Stimulated activated CD8-positive, alpha-beta memory T cell treated with anti-CD3 and anti-CD28 coated beads, Interleukin-7, amount 100 ng/mL, for 1 hour (primary cell): ENCODE measurements at places on chromosomes 11 and 22.
A peak's percentile ranks its signal among the peaks of the same experiment; 100 is the strongest.

DNA sequence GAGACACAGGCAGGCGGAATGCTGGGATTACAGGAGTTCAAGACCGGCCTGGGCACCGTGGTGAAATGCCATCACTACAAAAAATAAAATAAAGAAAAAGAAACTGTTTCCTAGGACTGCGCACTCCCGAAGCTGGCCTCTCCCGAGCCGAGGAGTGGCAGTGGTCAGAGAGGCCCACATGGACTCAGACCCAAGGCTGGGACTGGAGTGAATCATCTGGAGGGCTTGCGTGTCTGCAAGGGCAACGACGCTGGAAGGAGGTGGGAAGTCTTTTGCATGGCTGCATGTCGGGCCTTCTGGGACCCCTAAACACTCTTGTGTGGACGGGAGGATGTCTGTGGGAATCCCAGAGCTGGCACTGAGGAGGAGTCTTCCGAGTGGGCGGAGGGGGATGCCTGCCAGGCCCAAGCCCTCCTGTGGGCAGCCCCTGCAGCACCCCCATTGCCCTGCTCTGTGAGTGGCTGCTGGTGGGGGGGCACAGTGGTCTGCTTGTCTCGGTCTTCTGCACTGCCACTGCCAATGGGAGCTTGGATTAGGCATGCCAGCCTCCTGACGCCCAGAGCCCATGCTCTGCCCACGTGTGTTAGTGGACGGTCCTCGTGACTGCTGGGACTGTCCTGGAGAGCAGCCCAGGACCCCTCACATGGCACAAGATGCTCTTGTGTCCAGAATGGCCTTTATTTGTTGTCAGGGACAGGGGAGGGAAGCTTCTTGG lies 1.8 kb upstream of the AP2A2 start:
- no peak for DNase-seq

GRCh38 chr22:29202212-29203192 lies 3.2 kb upstream of the EMID1 start:
- DNase-seq: peak; percentile 10

- no peak for DNase-seq
Observed at GRCh38 chr11:8477680-8478079, 116.3 kb downstream of the STK33 start.

- DNase-seq: peak; percentile 99
Observed at GRCh38 chr11:64241241-64241490, 271 bp downstream of the FKBP2 start.
